ENCODE measurements at places on chromosomes 1 and 21.

- DNase-seq, result no peak
Observed at GRCh38 chr1:57713501-57713900, 289.6 kb upstream of the DAB1 start.

DNA sequence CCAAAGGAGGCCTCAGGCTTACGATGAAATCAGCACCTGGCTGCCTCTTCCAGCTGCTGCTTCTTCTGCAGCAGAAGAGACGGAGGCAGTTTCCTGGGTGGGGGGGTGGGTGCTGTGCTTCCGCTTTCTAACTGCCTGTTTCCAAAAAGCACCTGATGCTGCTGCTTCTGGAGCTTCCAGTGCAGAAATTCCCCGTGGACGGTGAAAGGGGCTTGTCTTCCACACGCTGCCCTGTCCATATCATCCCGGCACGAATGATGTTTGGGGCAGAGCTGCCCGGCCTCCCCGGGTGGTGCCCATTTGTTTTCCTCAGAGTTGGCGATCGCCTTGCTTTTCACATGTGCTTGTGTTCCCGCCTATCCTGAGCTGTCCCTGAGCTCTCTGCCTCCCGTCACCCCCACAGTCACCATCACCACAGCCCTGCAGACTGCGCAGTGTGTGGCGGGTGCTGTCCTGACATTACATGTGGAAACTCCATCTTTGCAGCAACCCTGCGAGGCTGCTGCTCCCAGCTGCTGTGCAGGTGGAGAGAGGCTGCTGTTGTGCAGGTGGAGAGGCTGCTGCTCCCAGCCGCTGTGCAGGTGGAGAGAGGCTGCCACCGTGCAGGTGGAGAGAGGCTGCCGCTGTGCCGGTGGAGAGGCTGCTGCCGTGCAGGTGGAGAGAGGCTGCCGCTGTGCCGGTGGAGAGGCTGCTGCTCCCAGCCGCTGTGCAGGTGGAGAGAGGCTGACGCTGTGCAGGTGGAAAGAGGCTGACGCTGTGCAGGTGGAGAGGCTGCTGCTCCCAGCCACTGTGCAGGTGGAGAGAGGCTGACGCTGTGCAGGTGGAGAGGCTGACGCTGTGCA, 1.8 kb downstream of the TTLL10 start:
- DNase-seq, result no peak

GRCh38 chr1:209791920-209792319, 7.6 kb upstream of the C1orf74 start:
- DNase-seq, result no peak

DNA sequence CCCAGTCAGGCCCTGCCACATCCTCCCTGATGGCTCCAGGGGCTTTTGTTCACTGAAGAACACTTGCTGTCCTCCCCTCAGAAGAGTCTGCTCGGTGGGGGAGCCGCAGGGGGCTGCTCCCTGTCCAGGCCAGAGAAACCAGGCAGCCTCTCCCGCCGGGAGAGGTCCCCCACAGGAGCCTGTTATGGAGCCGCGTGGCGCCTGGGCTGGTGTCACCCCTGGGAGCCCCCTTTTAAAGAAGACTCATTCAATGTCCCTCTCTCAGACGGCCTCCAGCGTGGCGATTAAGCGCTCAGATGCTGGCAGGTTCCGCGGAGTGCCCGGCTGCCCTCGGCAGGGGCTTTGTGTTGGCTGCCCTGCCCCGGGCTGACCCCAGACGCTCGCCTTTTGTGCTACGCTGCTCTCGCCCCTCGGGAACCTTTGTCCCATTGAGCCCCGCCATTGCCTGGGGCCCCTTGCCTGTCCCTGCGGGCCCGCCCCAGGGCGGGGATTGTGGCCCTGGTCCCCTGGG, 43.1 kb downstream of the SKI start:
- no peak for DNase-seq

- DNase-seq, result peak; percentile 84
Observed at GRCh38 chr1:172089768-172090510, 248.6 kb downstream of the DNM3 start.

GRCh38 chr21:40047211-40047610, 180.0 kb downstream of the PCP4 start:
- no peak for DNase-seq

DNA sequence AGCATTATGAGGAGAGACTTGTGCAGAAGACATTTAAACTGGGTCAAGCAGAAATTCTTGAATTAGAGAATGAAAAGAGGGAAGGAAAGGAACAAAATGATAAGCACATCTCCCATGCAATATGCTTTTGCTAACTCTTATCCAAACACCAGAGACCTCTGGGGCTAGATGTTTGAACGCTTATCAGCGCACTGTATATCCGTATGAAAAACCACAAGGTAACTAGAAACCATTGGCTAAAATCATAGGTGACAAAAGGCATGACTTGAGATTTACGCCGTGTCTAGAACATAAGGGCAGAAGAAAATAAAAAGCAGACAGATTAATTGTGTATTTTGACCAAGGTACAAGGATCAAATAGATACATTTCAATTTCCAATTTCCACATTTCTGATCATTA, 38.0 kb upstream of the TIAM1 start:
- DNase-seq, result no peak

- DNase-seq, result no peak
Observed at GRCh38 chr1:109331113-109331512, 24.3 kb upstream of the MYBPHL start.
